A549 treated with DMSO at 1 μM for 4 hours (cell line): ENCODE measurements at places on chromosomes 2 and 18. TPM values are rescaled to one million over a fixed set of nuclear protein-coding genes. Genes with fewer than 3 reads are reported as not detected.

Gene KCNS3
- 1.1 to 1.4 TPM (median 1.2 TPM) in 5 replicates for total RNA-seq

Gene MAPRE2
- 17.0 to 19.0 TPM (median 17.8 TPM) in 5 replicates for total RNA-seq

Gene TMEM163
- total RNA-seq = 0.08 to 0.15 TPM (median 0.12 TPM) in 4 of 5 replicates, not detected in the other

Gene ADD2
- total RNA-seq = 23.1 to 29.2 TPM (median 25.3 TPM) in 5 replicates

Gene POTEC
- total RNA-seq = not detected in 5 replicates
